ENCODE measurements at places on chromosomes 4 and X.

DNA sequence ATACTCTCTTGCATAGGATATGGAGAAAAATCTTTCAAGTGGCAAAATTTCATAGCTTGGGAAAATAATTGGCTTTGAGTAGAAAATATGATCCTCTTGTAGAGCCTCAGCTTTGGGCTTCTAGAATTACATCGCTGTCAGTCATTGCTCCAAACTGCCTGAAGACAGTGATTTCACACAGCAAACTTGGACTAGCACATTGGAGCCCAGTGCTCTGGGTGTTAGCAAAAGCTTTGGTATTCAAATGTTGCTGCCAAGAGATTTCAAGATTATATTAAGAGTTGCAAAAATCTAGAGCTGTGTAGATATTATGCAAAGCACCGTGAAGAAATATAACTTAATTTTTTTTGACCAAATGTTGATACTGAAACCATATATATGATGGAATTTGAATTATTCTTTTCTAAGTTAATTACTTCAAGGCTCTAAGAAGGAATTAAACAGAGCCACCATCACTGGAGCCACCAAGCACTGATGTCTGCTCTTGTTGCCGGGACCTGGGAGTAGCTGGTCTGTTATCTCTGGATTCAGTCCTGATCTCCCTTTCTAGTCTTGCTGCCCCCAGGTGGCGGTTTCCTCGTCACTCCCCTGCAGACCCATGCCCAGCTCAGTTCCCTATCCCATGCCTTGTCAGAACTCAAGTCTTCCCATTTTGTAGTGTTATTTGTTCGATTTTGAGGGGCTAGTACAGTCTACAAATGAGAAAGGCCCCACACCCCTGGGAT lies 260.7 kb upstream of the SFRP2 start:
- DNase-seq, result no peak

DNA sequence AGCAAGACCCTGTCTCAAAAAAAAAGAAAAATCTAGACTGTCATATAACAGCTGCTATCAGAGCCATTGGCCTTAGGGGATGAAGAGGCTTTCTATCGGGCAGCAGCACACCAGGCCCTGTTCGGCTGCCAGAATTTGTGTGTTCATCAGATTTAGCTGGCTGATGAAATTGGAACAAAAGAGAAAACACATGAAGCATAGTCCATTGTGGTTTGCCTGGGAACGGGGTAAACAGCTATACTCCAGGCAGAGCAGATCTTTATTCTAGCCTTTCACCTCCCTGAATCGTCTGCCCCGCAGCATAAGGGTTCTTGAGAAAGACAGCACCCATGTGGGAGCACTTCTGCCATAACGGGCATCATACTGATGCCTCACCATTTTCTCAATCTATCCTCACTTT lies 11.6 kb downstream of the TKTL1 start:
- DNase-seq, result no peak

- no peak for DNase-seq
Observed at GRCh38 chrX:119762718-119763117, 4.3 kb downstream of the SOWAHD start.

DNA sequence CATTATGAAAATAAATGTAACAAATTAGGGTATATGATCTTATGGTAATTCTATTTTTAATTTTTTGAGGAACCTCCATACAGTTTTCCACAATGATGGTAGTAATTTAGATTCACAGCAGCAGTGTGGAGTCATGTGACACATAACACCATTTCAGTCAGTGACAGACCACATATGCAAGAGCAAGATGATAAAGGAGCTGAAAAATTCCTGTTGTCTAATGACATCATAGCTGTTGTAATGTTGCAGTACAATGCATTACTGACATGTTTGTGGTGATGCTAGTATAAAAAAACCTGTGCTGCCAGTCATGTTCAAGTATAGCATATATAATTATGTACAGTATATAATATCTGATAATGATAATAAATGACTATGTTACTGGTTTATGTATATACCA lies 28.5 kb downstream of the EMCN start:
- no peak for DNase-seq

DNA sequence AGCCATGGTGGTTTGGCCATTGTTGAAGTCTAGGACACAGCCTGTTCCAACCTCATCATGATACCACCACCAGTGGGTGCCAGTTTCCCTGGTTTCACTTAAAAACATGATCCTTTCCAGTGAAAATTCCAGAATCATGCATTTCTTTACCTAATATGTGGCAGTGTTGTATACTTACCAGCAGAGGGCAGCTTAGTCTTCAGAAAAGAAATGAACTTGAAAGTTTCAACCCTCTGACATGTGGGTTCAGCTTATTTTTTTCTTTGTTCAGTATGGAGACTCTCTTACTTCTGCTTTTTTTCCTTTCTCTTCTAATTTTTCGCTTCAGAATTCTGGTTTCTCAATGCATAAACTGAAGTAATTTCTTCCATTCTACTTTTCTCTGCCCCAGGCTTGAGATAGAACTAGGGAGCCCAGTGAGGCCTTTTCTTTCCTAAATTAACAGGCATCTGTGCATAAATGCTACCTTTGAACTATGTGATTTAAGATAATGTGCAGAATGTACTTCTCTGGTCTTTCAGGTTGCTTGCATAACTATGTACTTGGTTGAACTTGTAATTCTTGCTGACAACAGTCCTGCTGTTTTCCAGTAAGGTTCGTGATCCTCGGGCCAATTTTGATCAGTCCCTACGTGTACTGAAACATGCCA lies 10.7 kb downstream of the LIAS start:
- DNase-seq, result peak; percentile 46

All from CD4-positive, alpha-beta T cell treated with Interleukin-6 at 100 ng/mL for 8 hours (primary cell).